Spinal cord (tissue), 10 donors: ENCODE measurements at places on chromosomes 6 and 20.

- DNase-seq: no peak
Observed at GRCh38 chr6:22146678-22146930, 150.2 kb downstream of the PRL start.

- DNase-seq: no peak
Observed at GRCh38 chr20:59750209-59750840, 146.0 kb downstream of the PHACTR3 start.

DNA sequence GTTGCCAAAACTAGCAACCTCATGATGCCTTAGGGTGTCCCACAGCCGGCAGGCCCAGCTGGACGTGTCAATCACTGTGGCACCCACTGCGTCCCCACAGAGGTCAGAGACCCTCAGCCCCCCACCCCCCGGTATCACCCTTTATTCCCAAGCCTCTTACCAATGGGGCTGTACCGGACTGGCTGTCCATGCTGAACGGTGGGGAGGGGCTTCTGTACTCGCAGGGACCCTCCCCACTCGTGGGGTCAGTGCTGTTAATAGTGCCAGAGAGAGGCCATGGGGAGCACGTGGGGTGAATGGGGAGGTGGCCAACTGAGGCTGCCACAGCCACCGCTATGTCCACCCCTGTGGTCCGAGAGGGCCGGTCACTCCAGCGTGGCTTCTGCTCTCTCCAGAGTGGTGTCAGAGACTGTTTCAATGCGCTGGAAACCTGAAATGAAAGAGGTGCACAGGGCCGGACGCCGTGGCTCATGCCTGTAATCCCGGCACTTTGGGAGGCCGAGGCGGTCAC lies 68.6 kb downstream of the THBS2 start:
- no peak for DNase-seq

GRCh38 chr6:105850261-105851112 lies 235.6 kb upstream of the PRDM1 start:
- DNase-seq: no peak

DNA sequence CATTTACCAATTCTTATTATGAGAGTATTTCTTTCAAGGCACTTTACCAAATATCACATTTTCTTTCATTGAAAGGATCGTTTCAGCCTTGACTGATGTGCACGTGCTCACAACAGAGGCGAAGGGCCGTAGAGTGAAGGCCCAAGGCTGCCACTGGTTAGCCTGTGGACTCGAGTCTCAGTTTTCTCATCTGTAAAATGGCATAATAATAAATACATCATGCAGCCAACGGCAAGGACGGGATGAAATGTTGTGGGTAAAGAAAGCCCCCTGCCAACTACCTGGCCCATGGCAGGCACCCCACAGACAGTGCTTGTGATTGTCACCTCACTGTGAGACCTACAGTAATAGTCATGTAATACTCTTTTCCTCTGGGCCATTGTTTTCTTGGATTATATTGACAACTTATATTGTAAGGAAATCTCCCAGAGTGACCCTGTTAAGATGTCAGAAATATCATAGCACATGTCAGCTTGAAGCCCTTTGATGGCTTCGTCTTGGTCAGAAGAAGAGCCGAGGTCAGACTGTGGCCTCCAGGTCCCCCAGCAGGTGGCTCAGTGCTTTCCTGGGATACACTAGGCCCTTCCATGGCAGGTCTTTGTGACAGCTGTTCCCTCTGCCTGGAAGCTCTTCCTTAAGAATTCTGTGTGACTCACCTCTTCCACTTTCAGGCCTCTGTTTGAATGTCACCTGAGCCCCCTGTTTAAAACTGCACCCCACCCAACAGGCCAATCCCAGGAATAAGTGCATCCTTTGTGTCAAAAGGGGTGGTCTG lies 36.3 kb downstream of the FAM50B start:
- no peak for DNase-seq

- peak; percentile 78 for DNase-seq
Observed at GRCh38 chr20:52150440-52151258, 40.9 kb downstream of the ZFP64 start.

DNA sequence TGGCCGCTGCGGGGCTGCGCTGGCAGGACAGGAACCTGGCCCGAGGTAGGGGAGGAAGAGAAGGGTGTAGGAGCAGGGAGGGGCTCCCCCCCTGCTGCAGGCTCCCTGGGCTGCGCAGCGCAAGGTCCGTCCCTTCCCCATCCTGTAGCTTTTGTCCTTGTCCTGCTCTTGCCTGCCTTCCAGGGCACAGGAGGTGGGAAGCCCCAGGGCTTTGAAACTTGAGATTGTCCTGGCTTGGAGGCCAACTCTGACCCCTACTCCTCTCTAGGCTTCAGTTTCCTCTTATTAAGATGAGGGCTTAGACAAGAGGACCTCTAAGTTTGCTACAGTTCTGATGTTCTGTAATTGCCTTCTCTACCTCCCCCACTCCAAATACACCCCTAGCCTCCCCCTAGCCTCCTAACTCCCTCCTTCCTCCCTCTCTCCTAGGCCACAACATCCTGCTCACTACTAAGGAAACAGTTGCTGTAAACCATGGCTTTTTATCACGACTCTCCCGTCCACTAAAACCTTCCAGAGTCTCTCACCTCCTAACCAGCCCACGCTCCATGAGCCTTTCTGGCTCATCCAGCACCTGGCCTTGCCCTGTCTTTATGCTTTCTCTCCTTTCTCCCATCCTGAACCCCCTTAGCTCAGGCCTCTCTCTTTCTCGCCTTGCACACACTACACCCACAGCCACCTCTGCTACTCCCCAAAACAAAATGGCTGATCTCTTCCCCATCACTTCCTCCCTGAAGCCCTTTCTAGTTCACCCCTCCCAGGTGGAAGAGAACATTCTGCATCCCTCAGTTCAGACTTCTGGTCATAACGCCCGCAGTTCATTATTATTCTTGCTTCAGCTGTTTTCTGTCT lies 10.2 kb downstream of the UNC5CL start:
- DNase-seq: no peak

GRCh38 chr6:54419885-54420284 lies 111.6 kb downstream of the TINAG start:
- DNase-seq: no peak

DNA sequence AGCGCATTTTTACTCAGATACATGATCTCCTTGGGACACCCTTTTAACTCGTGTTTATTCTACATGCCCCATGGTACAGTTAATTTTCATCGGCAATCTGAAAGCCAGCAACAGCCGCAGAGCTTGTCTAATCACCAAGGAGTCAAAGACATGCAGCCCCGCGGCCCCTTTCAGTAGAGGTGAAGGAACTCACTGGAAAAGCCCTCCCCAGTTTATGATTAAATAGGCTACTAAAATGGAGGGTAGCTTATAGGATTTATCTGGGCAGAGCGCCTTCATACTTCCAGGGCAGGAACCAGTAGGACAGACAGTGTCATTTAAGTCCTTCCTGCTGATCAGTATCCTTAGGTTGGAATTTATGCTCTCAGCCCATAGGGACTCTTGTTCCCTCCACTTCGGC lies 83.5 kb downstream of the DHX35 start:
- no peak for DNase-seq

GRCh38 chr6:80637312-80637711 lies 530.8 kb downstream of the BCKDHB start:
- no peak for DNase-seq

- DNase-seq: no peak
Observed at GRCh38 chr20:63364801-63365585, 3.8 kb upstream of the CHRNA4 start.

DNA sequence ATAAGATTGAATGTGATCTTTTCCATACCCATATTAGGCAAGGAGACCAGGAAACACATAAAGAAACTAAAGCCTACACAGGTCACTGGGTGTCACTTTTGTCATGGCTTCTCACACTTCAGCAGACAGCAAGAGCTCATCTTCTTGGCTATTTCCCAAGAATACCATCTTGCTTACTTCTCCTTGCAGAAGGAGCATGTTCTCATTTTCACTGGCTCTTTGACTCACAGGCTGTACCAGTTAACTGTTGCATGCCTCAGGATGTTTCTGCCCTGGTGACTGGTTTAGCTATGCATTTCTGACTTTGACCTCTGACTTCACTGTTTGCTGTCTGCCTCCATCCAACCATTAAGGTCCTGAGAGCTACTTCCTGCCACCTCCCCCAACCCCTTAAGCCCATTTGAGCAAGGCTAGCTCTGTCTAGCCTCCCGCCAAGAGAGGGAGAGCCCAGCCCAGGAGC lies 40.3 kb upstream of the OGFRL1 start:
- DNase-seq: no peak

- no peak for DNase-seq
Observed at GRCh38 chr6:37426058-37426944, 6.7 kb upstream of the CMTR1 start.

- no peak for DNase-seq
Observed at GRCh38 chr20:37728635-37728983, 34.8 kb downstream of the CTNNBL1 start.

DNA sequence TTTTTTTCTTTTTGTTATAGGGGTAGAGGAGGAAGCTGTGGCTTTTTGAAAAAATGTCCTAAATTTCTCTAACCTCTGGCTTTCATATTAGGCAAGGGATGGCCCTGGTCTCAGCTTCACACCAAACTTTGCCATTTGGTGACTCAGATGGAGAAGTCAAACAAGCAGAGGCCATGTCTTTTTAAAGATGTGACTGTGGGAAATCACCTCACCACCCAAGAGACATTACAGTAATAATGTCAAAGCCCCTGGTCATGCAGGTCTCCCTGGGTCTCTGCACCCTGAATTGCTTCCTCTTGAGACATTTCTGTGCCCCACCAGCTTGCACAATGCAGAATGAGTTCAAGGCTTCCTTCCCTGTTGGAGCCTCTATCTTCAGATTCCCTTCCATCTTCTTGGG lies 39.5 kb upstream of the ADGRF5 start:
- no peak for DNase-seq

GRCh38 chr6:165183496-165184140 lies 125.8 kb downstream of the C6orf118 start:
- no peak for DNase-seq

GRCh38 chr6:105402090-105402938 lies 568 bp downstream of the PREP start:
- DNase-seq: peak; percentile 22

DNA sequence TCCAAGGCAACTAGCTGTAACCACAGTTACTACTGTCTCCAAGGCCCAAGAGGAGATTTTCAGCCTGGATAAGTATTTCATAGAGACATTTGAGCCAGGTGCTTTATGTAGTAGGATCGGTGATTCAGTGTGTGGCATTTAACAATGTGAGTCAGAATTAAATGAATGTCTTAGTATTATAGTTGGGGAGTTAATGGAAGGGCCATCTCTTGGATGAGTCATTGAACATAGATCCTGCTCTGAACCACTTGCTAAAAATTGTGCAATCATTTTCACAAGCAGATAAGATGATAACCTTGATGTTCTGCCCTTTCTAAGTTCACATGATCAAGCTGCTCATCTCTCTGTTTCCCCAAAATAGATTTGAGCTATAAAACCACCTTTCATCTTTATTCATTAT lies 668.9 kb upstream of the CITED2 start:
- no peak for DNase-seq

- no peak for DNase-seq
Observed at GRCh38 chr6:21429291-21429690, 164.3 kb upstream of the SOX4 start.

- DNase-seq: no peak
Observed at GRCh38 chr6:150382171-150382570, 13.4 kb downstream of the IYD start.

- no peak for DNase-seq
Observed at GRCh38 chr6:45417436-45417835, 39.7 kb upstream of the SUPT3H start.

DNA sequence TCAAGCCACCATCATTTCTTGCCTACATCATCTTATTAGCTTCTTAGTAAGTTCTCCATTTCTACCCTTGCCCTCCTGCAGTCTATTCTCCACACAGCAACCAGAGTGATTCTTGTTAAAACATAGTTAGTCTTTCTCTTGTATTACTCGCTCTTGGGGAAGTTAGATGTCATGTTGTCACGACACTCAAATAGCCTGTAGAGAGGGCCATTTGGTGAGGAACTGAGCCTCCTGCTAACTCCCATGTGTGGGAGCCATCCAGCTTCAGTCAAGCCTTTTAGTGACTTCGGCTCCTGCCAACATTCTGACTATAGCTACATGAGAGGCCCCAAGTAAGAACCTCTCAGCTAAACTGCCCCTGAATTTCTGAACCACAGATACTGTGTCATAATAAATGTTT lies 395.4 kb downstream of the CDC5L start:
- DNase-seq: no peak

DNA sequence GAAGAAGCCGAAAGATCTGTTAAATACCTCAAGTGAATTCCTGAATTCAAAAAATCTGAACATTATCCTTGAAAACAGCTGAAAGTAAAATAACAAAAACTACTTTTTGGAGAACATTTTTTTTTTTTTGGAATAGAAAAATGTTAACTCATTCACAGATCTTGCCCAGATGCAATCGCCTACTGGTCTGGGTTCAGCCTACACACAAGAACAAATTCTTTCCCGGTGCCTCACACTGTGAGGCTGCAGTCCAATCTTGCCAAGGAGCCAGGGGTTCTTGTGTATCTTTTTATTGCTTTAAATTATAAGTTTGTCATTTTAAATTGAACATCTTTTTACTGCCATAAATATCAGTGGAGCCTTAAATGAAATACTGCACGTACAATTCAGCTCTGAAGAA lies 41.2 kb upstream of the TMEM200A start:
- no peak for DNase-seq

DNA sequence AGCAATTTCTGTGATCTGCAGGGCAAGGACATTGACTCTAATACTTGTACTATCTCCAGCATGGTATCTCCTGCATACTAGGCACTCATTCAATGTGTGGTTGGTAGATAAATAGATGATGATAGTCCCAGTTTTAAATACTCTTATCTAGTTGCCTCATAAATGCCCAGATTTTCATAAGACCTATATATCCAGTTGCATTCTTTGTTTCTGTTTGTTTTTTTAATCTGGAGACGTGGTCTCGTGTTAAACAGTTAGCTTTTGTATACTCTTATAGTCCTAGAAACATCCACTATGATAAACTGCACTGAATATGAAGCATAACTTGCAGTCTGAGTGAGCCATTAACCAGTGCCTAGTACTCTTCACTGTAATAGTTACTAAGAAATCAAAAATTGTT lies 35.5 kb upstream of the SUMO4 start:
- DNase-seq: no peak

DNA sequence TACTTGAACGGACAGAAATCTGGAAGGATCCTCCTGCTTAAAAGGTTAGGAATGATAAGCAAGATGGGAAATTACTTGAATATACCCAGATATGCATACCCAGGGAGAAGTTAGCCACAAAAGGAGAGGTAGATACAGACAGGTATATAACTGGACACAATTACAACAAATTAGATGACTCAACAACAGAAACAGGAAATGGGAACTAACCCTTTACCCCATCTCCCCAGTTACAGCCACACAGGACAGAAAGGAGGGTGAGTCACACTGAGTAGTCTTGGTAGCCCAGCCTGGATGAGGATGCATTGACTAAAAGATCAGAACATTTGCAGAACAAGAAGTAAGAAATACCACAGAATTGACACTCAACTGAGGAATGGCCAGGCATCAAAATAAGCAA lies 61.2 kb downstream of the C6orf52 start:
- no peak for DNase-seq

GRCh38 chr6:147000545-147001488 lies 203.4 kb upstream of the STXBP5 start:
- no peak for DNase-seq
